Left renal cortex interstitium (tissue), 4 donors: ENCODE measurements at places on chromosomes 3 and 15. TPM values are rescaled to one million over a fixed set of nuclear protein-coding genes. Genes with fewer than 3 reads are reported as not detected.

GRCh38 chr15:50358845-50359244 lies 3.8 kb upstream of the GABPB1 start:
- no peak for DNase-seq

DNA sequence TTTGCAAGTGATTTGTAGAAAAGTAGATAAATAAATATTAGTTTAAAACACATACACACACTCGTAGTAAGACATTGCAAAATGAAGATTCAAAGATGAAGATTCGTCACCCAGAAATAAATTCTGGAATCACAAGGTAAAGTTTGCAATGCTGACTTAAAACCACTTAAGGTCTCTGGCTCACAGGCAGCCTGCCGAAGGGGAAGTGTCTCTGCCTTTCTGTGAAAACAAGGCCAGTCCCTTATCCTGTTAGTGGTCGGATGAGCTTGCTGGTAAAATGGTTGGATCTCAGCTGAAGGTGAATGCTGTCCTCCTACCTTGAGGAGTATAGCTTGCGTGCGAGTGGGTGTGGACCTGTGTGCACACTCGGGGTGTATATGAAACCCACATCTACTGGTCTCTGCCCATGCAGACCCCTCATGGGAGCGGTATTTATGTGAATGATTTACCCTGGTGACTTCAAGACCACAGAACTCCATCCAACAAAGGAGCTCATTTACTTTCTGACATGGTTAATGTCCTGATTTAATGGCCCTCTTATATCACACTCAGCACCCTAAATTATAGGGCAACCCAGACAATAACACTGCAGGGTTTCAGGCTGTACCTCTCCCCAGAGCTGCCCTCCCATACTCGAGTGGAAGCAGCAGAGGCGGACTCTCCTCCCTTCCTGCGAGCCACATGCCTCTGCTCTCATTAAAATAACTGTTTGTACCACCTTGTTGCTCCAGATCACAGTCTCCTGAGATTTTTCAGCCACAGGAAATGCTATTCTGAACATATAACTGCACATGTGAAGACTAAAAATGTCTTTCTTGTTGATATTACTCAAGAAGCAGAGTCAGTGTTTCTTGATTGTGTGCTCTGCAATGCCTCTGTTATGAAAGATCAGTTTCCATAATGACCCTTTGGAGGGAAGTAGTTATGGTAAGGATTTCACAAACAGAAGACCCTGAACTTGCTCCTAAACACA lies 45.9 kb upstream of the ALDH1A3 start:
- no peak for DNase-seq

- DNase-seq, result no peak
Measured at GRCh38 chr3:184334470-184335158, 2.8 kb upstream of the FAM131A start.

DNA sequence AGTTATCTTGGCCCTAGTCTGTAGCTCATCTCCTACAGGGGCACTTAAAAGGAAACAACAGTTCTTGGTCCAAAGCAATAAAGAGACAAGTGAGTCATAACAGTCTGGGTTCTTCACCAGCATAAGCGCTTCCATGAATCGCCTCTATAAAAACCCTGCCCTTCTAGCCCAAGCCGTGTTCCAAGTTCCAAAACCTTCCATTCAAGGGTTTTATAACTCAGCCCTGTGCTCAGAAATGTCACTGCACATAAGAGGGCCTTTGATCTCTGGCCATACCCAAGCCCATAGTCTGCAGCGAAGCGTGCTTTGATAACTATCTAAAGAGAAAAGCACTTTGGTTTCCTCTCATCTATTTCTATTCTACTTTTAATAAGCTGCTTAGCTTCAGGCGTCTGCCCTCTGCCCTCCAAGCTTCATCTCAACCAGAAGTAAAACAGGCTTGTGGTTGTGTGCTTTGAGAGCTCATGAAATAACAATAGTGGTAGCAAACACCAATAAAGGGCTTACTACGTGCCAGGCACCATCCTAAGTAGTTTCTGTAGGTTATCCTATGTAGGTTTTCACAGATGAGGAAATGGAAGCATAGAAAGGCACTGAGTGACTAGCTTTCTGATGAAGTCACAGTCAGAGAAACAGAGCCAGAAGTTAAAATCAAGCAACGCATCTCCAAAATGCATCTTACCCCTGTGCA lies 64.0 kb upstream of the AKAP13 start:
- DNase-seq, result no peak

LRRC2 gene
- polyA plus RNA-seq, result 1.7 TPM

DNA sequence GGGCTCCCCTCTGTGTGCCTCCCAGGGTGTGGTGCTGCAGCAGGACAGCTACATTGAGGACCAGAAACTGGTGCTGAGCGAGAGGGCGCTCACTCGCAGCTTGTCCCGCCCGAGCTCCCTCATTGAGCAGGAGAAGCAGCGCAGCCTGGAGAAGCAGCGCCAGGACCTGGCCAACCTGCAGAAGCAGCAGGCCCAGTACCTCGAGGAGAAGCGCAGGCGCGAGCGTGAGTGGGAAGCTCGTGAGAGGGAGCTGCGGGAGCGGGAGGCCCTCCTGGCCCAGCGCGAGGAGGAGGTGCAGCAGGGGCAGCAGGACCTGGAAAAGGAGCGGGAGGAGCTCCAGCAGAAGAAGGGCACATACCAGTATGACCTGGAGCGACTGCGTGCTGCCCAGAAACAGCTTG lies 53.7 kb downstream of the KLHL25 start:
- DNase-seq, result no peak

DNA sequence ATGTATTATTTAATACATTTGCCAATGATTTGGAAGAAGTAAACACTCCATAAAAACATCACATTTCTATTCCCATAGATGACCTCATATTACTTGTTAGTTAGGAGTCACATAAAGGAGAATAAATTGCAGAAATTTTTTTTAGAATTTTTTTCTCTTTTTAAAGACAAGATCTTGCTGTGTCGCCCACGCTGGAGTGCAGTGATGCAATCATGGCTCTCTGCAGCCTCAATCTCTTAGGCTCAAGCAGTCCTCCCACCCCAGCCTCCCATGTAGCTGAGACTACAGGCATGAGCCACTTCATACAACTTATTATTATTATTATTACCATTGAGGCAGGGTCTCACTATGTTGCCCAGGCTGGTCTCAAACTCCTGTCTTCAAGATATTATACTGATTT lies 12.3 kb upstream of the USP8 start:
- no peak for DNase-seq

DNA sequence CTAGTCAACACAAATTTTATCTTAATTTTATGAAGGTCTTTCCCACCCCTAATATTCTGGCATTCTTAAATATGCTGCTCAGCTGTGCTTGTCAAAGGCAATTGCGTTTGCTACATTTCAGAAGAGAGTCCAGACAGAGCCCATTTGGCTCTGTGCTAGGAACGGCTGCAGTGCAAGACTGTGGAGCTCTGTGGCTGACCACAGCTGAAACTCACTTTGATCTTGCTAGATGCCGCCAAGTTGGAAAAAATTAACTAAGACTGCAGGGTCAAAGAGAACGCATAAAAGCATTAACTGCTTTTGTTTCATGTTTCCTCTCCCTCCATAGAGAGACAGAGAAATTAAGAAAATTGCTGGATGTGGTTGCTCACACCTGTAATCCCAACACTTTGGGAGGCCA lies 7.6 kb upstream of the PPP1R2 start:
- DNase-seq, result no peak

DNA sequence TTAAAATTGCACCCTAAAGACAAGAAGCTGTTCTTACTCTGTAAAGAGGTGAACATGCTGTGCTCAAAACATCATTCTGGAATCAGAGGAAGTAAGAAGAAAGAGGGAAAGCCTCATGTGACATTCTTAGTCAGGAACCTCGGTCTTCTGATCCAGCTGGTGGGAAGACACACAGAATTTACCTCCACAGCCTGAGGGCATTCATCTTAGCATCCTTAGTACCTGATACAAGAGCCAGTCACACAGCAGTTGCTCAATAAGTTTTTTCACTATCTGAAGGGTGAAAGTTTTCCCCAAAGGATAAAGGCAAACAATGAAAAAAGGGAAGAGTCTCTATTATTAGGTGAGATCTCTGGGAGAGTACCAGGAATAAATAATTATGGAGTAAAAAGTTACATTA lies 116.8 kb downstream of the SEMA6D start:
- DNase-seq, result no peak

DNA sequence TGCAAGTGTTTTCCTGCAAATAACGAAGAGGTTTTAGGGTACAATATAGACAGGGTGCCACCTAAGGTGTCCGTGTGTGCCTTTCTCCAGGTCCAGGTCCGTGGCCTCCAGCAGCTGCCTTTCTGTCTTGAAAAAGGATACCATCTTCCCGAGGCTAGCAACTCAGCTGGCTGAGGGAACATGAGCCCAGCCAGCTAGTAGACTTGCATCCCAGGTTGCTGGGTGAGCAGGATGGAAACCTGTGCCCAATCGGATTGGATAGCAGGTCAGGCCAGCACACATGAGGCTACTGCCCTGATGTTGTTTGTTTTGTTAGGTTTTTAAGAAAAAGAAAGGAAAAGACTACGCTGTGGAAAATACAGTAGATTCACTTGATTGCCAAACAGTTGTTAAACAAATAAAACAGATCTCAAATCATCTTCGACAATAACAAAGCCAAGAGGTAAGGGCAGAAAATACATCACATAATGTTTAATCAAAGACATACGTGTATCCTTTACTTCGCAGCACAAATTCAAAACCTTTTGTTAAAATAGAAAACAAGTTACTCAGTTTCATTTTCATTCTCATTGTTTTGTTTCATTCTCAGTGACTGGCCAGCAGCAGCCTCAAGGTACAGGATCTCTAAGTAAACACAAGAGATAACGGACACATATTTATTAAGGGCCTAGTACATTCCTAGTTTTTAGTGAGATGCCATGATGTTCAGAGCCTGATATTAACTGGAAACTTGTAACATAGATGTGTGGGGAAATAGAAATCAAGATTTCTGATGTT lies 661.2 kb upstream of the NR2F2 start:
- DNase-seq, result no peak

C3orf18 gene
- 19.1 TPM for polyA plus RNA-seq

DNA sequence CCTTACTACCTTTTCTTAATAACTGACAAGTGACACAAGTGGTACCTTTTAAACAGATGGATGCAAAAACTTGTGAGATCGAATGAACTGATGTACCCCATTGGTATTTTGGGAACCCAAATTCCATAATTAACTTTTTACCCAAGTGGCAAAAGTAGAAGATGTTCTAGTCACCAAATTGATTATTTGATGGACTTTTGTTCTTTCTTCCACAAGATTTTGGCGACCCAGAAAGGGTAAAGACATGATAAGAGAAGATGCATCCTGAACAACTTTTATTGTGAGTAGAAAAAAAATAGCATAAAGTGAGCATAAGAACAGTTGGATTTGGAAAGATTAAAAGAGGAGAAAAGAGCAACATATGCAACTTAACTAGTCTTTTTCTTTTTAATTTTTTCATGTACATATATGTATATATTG lies 159.5 kb downstream of the TIGIT start:
- no peak for DNase-seq

- DNase-seq, result no peak
Measured at GRCh38 chr3:105802118-105802706, 66.6 kb downstream of the CBLB start.

- DNase-seq, result no peak
Measured at GRCh38 chr3:159144891-159145290, 343.0 kb downstream of the MFSD1 start.

GRCh38 chr3:72427624-72428023 lies 420.6 kb downstream of the SHQ1 start:
- no peak for DNase-seq
